ENCODE measurements at places on chromosomes 13 and 19.

- no peak for DNase-seq
Measured at GRCh38 chr13:80555796-80556678, 215.1 kb upstream of the SPRY2 start.

GRCh38 chr13:113119822-113120189 lies 2.8 kb upstream of the F10 start:
- no peak for DNase-seq

DNA sequence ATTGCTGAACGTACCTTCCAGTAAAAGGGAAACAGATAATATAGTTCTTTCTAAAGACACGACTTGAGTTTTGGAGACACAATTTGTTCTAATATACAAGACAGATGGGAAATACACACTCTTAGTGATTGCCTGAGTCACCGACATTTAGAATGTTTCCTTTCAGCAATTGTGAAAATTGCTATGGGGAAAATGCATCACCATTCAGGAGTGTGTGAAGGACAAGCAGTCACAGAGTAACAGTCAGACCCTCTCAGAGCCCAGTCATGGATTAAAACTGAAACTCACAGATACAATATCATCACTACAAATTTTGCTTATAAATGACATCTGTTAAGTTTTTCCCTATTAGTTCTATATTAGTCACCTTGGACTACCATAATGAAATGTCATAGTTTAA lies 286.1 kb downstream of the SPRY2 start:
- no peak for DNase-seq

DNA sequence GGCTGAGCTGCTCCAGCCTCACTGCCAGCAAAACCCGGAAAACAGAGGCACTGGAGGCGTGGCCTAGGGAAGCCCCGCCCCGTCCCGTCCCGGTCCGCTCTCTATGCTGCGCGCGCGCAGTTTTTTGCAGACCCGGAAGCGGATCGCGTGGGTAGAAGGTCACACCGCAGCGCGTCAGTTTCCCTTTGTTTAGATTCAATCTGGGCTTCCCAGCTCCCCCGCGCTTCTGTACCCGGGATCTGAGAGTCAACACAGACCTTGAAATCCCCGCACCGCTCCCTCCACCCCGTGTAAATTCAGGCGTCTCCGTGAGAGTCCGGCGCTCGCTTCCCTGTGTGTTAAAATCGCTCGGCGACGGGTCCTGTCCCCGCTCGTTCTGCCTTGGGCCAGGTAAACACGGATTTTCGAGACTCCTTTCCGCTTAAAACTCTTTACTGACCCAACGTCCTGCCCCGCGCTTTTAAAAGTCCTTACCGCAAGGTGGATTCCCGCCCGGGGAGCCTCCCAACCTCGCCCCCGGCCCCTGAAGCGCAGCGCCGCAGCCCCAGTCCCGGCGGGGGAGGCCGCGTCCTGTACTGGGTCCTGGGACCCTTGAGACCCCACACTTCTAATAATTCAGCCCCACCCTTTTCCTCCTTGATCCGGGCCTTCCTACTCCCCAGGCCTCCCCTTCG lies at the start of gene ZNF610:
Gene ZNF610, plus strand, starts transcription at position 127 of the 674 bp plus-strand sequence. CDS start 12,930 bp downstream, outside the sequence.
- DNase-seq: no peak

DNA sequence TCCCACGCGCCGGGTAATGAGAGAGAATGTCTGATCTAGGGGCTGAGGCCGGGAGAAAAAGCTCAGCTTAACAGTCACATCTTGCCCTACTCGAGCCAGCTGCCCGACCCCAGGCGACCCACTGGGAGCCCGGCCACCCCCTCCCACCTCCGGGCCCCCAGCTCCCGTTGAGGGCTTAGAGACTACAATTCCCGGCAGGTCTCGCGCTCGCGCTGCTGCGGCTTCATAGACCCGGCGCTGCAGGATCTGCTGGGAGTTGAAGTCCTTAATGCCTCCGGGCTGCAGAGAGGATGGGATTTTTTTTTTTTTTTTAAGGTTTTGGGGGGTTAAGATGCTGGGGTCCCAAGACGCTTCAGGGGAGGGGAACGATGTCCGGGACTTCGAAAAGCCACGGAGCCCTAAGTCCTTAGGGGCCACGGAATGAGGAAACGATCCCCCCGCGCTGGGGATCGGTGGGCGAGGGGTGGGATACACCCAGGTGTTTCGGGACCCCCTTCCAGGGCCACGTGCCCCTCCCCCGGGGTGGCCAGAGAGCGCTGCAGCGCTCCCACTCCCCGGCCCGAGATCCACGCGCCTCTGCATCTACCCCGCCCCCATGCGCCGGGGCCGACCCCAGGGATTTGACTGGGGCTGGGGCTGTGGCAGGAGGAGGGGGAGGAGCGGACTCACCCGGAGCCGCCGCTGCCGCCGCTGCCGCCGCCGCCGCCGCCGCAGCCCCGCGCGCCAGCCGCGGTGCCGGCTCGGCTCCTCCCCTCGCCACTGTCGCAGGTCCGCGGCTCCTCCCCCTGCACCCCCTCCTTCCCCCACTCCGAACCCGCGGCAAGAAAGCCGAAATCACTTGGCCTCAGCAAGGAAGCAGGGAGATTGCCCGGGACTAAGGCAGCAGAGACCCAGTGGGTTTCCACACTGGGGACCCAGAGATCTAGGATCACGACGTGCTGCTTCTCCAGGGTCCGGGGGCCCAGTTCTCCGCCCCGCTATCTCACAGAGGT lies at the start of gene SYT3:
Gene SYT3, minus strand, starts transcription at position 761 of the 992 bp plus-strand sequence. CDS start 2,470 bp downstream, outside the sequence.
- DNase-seq: peak; percentile 55

GRCh38 chr19:35665604-35666003 lies 713 bp upstream of the UPK1A start:
- DNase-seq: no peak

DNA sequence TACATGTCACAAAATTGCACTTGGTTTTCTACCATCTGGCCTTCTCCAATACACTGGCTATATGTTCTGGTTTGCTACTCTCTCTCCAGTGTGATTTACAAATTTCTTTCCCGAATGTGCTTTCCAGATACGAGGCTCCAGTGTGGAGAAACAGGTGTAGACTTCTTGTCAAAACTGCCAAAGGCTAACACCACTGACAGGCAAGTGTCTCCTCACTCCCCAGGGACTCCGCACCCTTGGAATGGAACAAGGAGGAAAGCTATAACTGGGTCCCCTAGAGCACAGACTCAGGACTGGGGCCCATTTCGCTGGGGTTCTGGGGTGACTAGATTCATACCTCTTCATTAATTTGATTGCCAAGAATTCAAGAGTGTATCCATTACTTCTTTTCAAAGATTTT lies 161.8 kb downstream of the FOXO1 start:
- no peak for DNase-seq

GRCh38 chr19:55598034-55598433 lies 1.3 kb downstream of the FIZ1 start:
- no peak for DNase-seq

DNA sequence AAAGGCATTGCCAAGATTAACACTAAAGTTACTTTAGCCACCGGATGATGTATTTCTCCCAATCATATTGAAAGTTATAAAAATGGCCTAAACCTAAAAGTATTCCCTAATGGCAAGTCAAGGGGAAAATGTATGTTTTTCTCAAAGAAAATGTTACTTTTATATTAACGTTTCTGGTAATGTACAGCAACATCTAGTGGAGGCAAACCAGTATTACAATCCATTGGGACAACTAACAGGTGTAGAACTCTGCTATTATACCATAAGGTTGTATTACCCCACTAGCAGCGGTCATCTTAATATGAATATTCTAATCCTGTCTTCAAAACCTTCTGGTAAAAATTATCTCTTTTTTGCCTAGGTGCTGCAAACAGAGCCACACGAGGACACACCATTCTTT lies 69.2 kb downstream of the ZNF100 start:
- no peak for DNase-seq

- no peak for DNase-seq
Measured at GRCh38 chr19:10646456-10647159, 7.5 kb upstream of the ILF3 start.

- DNase-seq: no peak
Measured at GRCh38 chr19:55406826-55407549, 600 bp downstream of the UBE2S start.

- DNase-seq: peak; percentile 87
Measured at GRCh38 chr19:54464630-54465425, 1.2 kb upstream of the LENG9 start.

- peak; percentile 25 for DNase-seq
Measured at GRCh38 chr13:77918391-77919245, at the start of gene EDNRB. Gene EDNRB, minus strand, starts transcription at chr13:77918831. Its CDS starts 258 bp downstream, at chr13:77918573.

DNA sequence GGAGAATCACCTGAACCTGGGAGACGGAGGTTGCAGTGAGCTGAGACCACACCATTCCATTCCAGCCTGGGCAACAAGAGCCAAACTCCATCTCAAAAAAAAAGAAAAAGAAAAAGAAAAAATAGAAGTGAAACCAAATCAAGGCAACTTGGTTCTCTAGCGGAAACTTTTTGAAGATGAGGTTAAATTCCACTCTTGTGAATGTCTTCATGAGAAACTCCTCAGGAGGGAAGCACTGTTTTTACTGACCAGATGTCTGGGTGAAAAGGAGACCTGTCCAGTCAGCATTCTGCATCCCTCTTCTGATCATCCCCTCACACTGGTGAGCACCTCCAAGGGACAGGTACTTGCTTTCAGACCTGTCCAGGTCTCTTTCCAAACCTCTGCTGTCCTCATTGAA lies 15.8 kb downstream of the BRD4 start:
- no peak for DNase-seq

DNA sequence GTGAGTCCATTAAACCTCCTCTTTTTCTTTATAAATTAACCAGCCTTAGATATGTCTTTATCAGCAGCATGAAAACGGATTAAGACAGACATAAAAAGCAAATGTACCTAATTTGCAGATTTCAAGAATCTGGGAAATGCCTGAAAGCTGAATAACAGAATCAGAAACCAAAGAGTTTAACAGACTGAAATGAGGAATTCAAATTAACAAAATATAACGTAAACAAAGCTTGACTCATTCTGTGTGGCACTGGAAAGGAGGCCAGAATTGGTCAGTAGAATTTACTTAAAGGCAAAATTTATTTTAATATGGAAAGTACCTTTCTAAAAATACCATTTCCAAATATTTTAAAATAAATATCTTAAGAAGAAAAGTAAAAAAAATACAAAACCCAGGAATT lies 540.6 kb upstream of the HTR2A start:
- DNase-seq: no peak
